ENCODE measurements at places on chromosomes 16 and 17.

DNA sequence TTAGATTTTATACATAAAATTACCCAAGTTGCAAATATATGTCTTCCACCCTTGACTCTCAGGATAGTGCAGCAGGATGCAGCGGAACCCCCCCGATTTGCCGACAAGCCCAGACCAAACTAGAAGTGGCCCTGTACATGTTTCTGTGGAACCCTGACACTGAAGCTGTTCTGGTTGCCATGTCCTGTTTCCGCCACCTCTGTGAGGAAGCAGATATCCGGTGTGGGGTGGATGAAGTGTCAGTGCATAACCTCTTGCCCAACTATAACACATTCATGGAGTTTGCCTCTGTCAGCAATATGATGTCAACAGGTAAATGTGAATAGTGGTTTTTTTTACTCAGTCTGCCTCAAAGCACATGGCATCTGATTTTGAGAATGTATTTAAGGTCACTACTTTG lies 70.7 kb downstream of the OMG start:
- no peak for DNase-seq

DNA sequence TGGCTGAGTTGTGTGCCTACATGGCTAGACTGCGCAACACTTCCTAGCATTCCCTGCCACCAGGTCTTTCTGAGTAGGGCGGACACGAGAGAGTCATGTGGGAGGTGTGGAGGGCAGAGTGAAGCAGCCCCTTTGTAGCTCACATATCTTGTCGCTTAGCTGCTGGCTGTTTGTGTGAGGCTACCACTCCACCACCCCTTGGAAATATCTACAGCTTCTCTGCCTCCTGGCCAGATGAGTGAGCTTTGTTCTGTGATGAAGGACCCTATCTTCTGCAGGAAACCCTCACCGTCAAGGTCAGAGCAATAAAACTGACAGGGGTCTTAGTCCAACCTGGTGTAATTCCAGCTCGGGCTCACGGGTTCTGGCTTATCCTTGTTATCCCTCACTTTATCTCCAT lies 232.1 kb upstream of the ASIC2 start:
- DNase-seq: no peak

DNA sequence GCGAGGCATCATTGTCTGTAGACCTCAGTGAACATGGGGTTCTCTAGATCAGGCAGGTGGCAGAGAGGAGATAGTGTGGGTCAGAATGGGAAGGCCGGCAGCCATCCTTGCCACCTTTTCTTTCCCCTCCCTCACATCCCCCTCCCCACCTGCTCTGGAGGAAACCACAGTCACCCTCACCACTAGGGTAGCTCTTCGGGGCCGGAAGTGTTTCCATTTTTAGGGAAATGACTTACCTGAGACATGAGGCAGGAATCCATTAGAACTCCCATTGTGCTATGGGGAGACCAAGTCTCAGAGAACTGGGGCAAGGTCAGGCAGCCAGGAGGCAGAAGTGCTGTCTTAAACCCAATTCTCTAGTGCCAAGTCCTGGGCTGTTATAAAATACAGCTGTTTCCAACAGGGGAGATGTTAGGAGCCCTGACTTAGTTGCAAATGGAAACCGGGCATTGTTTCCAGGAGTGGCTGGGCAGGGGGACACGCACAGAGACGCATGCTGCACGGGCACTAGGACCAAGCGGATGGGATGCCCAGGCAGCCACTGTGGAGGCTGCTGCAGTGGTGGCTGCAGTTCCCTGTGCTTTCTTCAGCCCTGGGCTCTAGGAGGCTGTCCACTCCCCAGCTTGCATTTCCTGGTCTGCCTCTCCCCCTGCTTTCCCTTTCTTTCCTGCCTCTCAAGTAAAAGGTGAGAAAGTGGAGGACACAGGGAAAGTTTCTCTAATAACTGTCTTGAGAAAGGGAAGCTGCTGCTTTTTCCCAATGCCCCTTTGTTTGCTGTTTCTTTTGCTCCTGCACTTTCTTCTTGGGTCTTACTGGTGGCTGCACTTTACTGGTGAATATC lies 2.8 kb downstream of the HAS3 start:
- DNase-seq: no peak

DNA sequence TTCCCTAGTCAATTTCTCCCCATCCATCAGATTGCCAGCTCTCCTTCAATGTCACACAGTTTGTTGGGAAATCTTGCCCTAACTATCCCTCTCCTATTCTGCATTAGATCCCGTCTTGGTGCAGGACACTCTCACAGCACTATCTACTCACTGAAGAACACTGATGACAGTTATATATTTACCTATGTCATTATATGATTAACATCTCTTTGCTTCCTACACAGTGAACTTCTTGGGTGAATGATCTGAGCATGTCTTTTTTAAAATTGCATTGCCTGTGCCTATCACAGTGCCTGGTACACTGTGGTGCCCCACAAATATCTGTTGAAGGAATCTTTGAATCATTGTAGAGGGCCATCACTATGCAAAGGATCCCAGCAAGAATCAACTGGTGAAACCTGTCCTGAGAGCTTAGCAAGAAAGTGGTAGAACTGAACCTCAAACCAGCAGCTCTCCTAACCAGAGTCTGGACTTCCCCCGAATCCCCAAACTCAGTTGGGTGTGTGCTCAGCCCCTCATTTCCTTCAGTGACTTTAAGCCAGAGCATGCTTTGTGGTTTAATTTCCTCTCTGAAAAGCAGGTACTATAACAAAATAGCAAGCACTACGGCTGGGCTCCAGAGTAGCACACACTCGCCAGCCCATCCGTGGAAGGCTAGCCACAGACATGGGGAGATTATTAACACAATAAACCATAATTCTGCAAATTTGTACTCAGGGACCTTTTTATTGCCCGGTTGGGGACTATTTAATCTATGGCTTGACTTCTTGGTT lies 680.7 kb upstream of the SALL1 start:
- no peak for DNase-seq

DNA sequence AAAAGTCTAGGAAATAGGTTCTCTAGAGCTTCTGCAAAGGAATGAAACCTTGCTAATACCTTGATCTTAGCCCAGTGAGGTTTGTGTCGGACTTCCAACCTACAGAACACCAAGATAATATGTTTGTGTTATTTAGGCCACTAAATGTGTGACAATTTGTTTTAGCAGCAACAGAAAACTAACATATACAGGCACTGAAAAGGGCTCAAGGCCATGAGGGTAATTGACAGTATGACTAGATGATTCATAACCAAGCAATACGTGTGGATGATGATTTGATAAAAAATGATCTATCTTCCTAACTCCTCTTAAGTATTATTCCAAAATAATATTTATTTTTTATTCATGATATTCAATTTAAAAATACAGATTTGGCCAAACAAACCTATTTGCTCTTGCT lies 27.7 kb upstream of the MED13 start:
- DNase-seq: no peak

- no peak for DNase-seq
Observed at GRCh38 chr17:78409191-78409928, 30.9 kb downstream of the PGS1 start.

GRCh38 chr17:48981927-48982539 lies 13.6 kb upstream of the GIP start:
- DNase-seq: no peak

- DNase-seq: no peak
Observed at GRCh38 chr17:38766341-38766740, 13.8 kb downstream of the PSMB3 start.

GRCh38 chr17:48727415-48728175 lies 955 bp downstream of the HOXB13 start:
- DNase-seq: no peak

DNA sequence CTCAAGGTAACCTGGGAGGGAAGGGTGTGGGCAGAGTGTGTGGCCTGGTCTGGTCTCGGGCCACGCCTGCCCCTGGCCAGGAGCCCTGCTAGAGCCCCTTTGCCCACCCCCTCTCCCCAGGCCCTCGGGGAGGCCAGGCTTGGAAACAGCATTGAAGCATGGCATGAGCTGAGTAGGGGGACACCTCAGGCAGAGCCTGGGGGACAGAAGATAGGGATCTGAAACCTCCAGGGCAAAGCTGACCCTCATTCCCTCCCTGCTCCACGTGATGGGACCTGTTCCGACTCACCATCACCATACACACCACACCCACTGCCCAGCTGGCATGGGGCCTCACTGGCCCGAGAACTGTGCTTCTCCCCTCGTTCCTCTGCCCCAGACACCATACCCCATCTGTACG lies 2.5 kb downstream of the RFNG start:
- DNase-seq: no peak

GRCh38 chr16:50021544-50021943 lies 3.5 kb upstream of the CNEP1R1 start:
- DNase-seq: no peak

DNA sequence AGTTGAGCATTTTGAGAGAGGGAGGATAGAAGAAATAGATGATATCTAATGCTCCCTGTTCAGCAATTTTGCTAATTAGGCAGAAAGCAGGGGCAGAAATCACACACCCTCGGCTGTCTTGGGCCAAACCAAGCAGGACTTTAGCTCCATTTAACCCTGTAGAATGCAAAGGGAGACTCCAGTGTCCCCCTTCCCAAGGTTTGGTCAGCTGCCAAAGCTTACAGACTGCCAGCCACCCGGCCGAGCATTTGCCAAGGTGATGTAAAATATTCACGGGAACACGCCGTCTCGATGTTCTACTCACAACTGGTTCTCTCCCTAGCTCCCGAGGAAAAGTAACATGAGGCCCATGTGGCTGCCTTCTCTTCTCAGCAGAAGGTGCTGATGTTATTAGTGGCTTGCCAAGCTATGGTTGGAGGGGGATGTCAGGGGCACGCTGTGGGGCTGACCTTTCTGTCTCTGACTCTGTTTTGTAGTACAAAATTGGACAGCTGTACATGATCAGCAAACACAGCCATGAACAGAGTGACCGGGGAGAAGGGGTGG lies 155.3 kb downstream of the PITPNC1 start:
- no peak for DNase-seq

GRCh38 chr17:41583137-41584127 lies 3.3 kb downstream of the KRT14 start:
- DNase-seq: no peak

DNA sequence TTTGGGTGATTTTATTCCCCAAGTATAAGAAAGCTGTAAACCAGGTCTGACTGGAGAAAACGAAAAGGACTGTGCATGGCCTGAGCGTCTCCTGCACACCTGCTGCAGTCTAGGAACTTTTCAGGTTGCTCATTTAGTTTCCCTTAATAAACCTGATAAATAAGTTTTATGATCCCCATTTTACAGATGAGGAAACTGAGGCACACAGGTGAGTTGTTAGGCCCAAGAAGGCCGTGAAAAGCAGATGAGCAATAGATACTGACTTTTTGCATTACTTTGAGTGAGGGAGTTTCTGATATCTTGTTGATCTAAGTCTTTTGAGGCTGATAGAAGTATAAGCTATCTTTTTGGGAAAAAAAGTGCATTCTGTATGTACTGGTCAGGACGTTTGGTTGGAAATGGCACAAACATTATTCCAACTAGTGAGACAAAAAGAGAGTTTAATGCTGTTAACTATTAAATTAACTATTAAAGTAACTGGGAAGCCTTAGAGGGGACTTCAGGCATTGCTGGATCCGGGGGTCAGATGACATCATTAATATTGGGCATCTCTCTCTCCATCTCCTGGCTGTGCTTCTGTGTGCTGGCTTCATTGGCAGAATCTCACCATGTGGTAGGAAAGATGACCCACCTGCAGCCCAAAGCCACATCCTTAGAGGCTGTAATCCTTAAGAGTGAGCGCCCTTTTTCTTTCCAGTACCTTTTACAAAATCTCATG lies 163.4 kb downstream of the CMIP start:
- DNase-seq: no peak

- DNase-seq: no peak
Observed at GRCh38 chr16:50023641-50024040, 1.4 kb upstream of the CNEP1R1 start.

- no peak for DNase-seq
Observed at GRCh38 chr16:13756411-13757140, 163.4 kb upstream of the ERCC4 start.

GRCh38 chr16:10126686-10127085 lies 55.5 kb downstream of the GRIN2A start:
- no peak for DNase-seq

DNA sequence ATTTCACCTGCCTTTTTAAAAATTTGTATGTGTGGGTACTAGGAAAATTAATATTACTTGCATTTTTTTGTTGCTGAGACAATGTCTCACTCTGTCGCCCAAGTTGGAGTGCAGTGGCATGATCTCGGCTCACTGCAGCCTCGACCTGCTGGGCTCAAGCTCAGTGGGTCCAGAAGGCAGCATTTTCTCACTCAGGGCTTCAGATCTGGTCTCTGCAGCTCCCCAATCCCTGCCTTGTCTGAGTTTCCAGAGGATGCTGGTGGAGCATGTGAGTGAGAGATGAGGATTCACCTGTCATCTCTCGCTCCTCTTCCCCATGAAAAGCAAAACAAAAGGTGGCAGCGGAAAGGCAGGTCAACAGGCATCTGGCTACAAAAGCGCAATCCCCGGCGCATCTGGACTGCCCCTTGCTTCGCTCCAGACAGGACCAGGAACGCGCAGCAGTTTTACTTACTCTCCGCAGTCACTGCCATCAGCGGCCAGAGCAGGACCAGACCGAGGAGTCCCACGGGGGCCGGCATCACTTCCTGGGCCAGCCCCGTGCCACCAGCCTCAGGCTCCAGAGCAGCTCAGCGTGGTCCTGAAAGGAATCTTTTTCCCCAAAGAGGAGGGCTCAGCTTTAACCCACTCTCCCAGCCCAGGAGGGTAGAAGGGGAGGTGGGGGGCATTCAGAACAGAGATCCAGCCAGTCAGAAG lies 59.9 kb downstream of the LITAF start:
- no peak for DNase-seq

- DNase-seq: no peak
Observed at GRCh38 chr16:3488801-3489200, 6.5 kb downstream of the C16orf90 start.

DNA sequence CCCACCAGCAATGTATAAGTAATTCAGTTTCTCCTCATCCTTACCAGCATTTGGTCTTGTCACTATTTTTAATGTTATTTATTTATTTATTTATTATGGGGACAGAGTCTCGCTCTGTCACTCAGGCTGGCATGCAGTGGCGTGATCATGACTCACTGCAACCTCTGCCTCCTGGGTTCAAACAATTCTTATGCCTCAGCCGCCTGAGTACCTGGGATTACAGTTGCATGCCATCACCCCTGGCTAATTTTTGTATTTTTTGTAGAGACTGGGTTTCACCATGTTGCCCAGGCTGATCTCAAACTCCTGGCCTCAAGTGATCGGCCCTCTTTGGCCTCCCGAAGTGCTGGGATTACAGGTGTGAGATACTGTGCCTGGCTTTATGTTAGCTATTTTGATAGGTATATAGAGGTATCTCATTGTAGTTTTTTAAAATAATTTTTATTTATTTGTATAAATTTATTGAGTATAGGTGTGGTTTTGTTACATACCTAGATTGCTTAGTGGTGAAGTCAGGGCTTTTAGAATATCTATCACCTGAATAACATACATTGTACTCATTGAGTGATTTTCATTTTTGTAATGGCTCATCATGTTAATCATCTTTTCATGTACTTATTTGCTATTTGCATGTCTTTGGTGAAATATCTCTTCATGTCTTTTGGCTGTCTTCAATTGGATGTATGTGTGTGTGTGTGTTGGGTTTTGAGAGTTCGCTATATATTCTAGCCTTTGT lies 53.3 kb downstream of the TANC2 start:
- DNase-seq: no peak
